ENCODE measurements at places on chromosomes 11 and 22.

DNA sequence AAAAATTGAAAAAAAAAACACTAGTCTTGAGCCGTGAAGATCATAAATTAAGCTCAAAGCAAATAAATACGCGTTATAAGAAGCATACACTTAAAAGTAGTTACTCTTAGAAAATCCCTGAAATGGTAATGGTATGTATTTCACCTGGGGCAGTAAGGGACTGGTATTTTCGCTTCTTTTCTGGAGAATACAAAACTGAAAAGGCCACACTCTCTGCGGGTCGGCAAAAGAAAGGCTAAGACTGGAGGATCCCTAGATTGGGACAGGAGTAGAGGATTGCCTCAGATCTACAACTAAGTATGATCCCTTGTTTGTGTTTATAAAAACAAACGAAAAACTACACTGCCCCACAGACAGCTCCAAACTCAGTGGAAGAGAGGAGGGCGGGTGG lies 617 bp downstream of the TSG101 start:
- ATAC-seq: no peak

DNA sequence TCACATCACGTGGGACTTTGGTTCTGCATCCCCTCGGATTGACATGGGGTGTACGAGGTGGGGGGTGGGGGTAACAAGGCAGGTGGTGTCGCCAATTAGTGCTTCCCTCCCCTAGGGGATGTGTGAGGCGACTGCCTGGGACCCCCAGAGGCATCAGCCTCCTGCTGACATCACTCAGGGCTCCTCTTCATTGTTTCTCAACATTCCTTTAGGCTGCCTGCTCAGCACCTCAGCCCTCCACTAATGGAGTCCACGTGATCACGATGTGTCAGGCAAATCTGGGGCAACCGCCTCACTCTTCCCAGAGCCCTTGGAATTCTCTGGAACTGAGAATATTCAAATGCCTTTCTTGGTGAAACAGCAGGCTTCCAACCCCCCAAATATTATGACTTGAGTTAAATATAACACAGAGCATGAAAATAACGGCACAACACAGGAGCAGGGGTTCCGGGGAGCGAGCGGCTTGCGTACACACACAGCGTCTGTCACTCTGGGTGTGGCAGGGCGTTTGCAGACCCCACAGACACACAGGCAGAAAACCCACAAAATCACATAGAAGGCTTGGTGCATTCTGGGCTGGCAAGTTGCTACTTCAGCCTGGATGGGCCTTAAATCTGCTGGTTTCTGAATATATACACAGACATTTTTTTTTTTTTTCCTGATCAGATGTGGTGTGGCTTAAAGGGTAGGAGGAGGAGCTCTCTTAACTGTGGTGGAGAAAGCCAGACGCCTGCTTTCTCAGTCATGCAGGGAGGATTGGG lies 170.1 kb upstream of the CADM1 start:
- no peak for ATAC-seq

GRCh38 chr11:8566613-8567210 lies 27.3 kb downstream of the STK33 start:
- ATAC-seq: peak; percentile 88

DNA sequence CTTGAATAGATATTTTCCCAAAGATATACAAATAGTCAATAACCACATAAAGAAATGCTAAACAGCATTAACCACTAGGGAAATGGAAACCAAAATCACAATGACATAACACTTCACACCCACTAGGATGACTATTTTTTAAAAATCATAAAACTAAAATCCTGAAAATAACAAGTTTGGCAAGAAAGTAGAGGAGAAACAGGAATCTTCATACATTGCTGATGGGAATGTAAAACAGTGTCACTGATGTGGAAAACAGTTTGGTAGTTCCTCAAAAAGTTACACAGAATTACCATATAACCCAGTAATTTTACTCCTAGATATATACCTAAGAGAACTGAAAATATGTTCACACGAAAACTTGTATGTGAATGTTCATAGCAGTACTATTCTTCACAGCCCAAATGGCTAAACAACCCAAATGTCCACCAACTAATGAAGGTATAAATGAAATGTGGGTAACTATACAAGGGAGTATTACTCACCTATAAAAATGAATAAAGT lies 12.5 kb downstream of the PICALM start:
- ATAC-seq: no peak

GRCh38 chr22:45977003-45977411 lies at the start of gene WNT7B:
Gene WNT7B (minus strand): TSS chr22:45977162. CDS start chr22:45976754, 408 bp downstream.
- ATAC-seq: peak; percentile 56

DNA sequence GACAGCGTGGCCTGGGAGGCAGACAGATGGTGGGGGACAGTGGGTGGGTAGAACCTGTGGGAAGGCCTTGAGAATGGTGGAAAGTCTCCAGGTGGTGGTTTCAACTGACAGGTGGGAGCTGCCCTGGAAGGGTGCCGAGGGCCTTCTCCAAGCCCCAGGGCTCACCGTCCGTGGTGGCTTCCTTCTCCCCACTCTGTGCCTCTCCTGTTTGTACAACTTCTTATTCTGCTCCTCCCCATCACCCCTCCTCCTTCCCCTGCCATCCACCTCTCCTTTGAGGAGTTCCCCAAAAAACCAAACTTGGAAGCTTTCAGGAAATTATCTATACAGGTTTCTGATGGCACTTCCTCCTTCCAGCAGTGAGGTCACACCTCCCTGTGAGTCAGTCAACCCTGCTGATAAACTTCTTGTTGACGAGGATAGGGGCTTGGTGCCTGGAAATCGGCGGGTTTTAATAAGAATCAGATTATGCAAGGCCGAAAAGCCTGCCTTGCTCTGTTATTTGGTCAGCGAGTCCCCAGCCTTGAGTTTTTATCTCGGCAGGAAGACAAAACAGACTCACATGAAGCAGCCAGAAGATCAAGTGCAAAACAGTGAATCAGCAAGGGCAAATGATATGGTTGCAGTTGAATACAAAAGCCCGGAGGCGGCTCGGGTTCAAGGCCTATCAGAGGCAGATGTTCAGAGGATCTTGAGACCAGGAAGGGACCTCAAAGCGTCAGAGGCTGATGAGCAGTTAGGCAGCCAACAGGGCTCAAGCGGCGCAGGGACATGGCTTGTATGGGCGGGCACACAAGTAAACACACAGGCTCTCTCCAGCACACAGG lies 9.5 kb upstream of the ST3GAL4 start:
- peak; percentile 37 for ATAC-seq

DNA sequence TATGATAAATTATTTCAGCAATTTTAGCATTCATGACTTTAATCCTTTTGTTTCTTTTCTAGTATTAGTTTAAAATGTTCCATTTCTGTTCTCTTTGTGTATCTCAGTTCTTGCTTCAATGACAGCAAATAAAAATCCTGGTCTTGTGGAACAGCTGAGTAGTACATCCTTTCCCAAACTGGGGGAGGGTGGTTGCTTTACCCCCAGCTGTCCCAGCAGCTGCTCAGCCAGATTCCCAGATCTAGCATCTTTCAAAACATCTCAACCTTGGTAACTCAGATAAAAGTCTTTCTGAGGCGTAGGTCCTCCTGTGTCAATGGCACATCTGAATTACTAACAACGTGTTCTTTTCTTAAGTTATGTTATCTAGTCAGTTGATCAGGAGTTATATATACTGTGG lies 72.2 kb upstream of the GRK2 start:
- no peak for ATAC-seq

GRCh38 chr11:76850815-76851214 lies 9.9 kb upstream of the ACER3 start:
- peak; percentile 38 for ATAC-seq

DNA sequence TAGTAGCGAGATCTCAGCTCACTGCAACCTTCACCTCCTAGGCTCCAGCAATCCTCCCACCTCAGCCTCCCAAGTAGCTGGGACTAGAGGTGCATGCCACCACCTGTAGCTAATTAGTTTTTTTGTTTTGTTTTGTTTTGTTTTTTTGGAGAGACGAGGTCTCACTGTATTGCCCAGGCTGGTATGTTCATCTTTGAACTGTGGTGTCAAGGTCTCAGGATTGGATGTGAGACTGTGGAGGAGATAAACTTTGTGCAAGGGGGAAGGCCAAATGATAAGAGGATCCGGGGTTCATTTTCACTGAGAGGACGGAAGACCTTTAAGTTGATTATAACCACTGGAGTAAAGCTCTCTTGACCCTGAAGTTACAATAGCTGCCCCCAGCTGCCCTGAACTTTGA lies 8.9 kb downstream of the SEC14L2 start:
- no peak for ATAC-seq

DNA sequence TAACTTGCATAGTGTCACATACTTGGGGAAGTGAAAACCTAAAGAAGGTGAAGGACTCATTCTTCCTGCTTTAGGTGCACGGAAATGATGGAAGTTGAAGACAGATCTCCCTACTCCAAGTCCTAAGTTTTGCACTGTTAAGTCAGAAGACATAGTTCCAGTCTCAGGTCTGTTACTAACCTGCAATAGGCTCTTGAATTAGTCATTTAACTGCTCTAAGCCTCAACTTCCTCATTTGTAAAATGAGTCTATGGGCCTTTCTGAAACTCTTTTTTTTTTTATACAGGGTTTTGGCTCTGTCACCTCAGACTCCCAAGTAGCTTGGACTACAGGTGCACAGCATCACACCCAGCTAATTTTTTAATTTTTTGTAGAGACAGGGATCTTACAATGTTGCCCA lies 30.8 kb upstream of the POU2AF1 start:
- ATAC-seq: peak; percentile 31

DNA sequence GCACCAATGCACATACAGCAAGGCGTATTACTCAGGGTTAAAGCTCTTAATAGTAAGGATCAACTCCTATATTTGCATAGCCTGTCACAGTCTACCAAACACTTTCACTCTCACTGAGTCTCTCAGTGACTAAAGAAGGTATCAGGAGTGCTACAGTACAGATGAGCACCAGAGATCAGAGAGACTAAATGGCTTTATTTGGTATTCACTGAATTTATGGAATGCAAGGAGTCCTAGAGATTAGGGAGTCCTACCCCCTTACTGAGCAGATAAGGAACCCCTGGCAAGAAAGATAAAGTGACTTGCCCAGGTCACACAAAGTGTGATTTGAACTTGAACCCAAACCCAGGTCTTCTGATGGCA lies 396.4 kb upstream of the CCDC90B start:
- ATAC-seq: peak; percentile 79

GRCh38 chr22:44409211-44409973 lies 88.6 kb downstream of the RTL6 start:
- no peak for ATAC-seq

GRCh38 chr22:25644122-25644521 lies 79.6 kb downstream of the GRK3 start:
- ATAC-seq: no peak

DNA sequence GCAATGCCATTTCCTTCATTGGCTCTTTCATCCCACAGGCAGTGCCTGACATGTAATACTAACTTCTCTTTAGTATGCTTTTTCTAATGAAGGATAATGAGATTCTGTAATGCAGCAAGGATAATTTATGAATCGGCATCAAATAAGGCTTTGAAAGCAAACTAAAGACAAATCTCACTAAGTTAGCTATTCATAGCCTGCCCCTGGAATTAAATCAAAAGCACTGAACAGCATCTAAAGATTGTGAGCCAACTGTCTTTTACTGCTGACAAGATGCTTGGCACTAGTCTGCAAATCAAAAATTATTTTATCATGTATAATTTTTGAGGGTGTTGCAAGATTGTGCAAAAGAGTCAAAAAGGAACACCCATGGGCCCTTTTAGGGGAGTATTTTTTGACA lies 265.0 kb downstream of the CASP12 start:
- no peak for ATAC-seq

DNA sequence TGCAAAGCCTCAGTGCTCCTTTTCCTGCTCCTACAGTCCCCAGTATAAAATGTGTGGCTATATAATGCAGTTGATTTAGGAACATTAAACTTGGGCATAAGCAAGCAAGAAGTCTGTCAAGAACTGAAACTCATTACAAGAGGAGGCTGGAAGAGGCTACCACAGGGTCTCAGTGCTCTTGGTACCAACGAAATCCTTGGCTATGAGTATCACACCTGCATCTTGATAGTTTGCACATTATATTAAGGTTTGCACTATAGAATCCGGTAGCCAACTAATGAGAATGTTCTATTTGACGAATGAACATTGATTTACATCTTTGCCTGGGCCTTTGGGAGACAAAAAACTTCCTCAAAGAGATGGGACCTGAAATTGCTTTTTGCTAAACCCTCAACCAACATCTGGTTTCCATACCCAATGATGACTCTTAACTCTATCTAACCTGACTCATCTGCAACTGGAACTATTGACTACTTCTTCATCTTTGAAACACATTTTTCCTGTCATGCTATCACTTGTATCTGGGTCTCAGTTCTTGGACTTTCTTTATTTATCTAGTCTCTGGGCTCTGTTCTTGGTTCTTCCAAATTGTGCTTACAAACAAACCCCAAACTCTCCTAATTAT lies 207.2 kb upstream of the CTSC start:
- ATAC-seq: no peak

DNA sequence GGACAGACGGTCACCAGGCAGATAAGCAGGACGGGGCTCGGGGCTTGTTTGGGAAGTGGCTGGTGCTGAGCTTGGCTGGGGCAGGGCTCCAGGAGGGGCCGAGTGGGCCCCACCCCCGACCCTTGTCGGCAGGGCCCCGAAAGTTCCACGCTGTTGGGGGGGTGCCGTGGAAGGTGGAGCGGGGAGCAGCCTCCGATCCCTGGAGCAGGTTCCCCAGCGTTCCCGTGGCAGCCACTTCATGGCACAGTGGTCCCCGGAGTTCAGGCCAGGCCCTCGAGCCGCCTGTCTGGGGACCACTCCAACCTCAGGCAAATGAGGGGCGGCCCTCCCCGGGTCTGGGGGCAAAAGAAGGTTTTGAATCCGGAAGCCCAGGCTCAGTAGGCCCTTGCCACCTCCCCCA lies 46.7 kb upstream of the PPARA start:
- no peak for ATAC-seq

DNA sequence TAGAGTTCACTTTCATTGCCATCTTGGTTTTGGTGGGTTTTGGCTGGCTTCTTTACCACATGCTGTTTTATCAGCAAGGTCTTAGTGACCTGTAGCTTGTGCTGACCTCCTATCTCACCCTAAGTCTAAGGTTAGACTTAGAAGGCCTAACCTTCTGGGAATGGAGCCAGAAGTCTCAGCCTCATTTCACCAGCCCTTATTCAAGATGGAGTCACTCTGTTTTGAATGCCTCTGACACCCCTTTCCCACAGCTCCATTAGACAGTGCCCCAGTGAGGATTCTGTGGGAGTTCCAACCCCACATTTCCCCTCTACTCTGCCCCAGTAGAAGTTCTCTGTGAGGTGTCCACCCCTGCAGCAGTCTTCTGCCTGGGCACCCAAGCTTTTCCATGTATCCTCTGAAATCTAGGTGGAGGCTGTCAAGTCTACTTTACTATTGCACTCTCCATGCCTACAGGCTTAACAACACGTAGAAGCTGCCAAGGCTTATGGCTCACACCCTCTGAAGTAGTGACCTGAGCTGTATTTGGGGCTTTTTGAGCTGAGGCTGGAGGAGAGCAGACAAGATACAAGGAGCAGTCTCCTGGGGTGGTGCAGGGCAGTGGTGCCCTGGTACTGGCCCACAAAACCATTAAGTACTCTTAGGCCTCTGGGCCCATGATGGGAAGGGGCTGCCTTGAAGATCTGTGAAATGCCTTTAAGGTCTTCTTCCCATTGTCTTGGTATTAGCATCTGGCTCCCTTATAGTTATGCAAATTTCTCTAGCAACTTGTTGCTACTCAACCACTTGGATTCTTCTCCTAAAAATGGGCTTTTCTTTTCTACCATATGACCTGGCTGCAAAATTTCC lies 65.9 kb upstream of the SC5D start:
- peak; percentile 31 for ATAC-seq
